Fibroblast of the conjunctiva (primary cell): ENCODE measurements at places on chromosomes 4 and X.

DNA sequence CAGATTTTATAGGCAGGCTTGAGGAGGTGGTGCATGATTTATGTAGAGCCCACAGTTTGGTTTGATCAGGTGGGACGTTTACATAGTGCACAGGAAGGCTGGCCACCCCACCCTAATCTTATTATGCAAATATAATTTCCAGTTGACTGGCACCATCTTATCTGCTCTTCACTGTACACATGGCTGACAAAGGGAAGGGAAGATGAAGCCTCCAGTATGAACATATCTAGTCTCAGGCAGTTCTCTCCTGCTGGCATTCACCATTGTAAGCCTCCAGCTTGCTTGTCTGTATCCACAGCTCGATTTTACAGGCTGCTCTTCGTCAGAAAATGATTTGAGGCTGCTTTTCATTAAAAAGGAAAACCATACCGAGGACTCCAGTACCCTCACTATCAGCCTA, 278.3 kb downstream of the TECRL start:
- no peak for DNase-seq

DNA sequence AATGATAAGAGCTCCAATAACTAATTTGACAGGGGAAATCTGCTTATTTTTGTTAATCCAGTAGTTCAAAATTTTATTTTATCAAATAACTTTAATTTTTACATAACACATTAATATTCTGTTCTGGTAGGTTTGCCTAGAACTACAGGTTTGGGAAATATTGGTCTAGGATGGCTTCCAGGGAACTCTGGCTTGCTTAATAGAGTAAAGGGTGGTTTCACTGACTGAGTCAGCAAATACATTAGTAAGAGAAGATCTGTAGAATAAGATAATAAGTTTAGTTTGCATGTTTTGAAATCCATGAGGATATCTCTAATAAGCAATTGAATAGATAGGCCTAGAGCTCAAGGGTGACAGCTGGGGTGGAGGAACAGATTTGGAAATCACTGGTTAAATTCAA, 500.7 kb downstream of the ZNF674 start:
- no peak for DNase-seq

GRCh38 chr4:98657531-98658286, 702 bp downstream of the TSPAN5 start:
- peak; percentile 73 for DNase-seq

- no peak for DNase-seq
Measured at GRCh38 chr4:14790494-14790893, 211.8 kb upstream of the CPEB2 start.

DNA sequence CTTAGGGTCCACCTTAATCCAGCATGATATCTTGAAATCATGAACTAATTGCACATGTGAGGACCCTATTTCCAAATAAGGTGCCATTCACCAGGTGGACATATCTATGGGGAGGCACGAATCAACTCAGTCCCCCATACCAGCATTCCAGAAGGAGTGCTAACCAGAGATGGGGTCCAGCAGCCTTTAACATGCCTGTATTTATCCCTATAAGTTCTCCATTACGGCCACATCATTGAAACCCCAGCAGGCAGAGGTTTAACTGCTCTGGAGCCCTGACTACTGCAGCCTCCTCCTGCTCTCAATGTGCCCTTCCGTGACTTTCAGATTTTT, 3.2 kb upstream of the ASMTL start:
- DNase-seq = no peak

DNA sequence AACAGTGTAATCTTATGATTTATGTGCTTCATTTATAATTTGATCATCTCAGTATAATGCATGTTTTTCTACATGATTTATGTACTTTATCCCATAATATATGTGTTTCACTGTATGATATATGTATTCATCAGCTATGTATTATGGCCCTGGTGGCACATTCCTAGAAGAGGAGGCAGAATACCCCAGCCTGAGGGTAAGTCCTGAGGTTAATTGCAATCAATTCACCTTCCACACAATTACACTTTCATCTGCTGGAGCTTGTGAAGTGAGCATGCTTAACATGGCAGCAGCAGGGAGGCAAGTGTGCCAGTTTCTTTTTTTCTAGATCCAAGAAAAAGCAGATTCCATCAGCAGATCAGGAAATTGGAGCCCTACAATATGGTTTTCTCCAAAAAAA, 81.2 kb downstream of the CXXC4 start:
- no peak for DNase-seq

GRCh38 chr4:98524230-98524629, 134.2 kb downstream of the TSPAN5 start:
- DNase-seq = no peak

DNA sequence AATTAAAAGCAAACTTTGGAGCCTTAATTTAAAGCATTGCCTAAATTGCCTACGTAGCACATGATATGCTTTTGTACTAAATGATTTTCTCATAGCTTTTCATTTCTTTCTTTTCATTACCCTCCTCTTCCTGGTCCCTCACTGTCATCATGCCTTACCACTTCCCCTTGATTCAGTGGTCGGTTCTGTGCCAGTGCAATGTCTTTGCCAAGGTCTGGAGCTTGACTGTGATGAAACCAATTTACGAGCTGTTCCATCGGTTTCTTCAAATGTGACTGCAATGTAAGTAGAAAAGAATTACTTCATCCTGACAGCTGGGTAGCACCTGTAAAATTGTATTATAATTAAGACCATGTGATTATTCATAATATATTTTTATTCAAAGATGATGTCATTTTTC, 72.5 kb downstream of the C4orf46 start:
- DNase-seq = no peak

DNA sequence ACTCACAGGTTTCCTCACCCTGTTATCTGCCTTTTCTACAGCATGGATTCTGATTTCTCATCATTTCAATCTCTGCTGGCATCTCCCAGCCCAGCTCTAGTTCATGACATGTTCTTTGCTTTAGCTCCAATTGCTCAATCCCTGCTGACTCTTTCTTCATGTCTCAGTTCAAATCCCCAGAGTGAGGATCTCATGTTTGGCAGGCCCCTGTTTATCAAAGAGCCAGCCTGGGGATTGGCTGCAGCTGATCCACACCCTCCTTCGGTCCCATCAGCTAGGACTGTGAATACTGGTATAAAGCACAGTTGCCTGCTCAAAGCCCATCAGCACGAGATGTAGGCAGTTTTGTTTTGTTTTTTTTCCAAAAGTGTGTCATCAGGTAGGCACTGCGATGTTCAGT, 14.4 kb upstream of the CC2D2A start:
- peak; percentile 91 for DNase-seq

- peak; percentile 67 for DNase-seq
Measured at GRCh38 chr4:1347410-1347864, 429 bp downstream of the UVSSA start.

DNA sequence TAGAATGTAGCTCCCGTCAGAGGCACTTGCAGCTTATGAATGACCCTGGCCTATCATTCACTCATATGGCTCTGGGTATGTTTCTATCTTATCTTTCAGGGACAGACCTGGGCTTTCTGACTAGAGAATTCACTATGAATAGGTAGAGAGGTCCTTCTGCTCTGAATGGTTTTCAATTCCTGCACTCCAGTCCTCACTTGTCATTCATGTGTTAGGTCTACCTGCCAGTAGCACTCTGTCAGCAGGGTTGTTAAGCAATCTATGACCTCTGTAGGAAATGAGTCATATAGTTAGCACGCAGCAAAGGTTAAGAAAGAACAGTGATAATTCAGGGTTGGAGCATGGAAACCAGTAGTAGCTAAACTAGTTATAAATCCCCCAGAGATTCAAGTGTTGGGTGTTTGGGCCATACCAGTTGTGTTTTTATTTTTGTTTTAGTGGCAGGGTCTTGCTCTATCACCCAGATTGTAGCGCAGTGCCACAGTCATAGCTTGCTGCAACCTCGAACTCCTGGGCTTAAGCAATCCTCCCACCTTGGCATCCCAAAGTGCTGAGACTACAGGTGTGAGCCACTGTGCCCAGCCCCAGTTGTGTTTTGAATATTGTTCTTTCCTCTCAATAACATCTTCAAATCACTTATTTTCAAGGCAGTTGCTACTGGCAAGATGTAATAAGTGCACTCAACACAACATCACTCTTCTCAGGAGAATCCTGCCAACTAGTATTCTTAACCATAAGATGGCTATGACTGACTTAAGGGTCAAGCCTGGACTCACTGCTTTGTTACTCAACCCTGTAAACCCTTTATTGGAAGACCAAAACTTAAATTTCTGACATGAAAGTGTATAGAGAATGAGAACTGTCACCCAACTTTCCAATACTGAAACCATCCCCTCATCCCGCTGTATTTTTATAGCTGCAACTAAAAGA, 25.1 kb downstream of the ARL13A start:
- no peak for DNase-seq

DNA sequence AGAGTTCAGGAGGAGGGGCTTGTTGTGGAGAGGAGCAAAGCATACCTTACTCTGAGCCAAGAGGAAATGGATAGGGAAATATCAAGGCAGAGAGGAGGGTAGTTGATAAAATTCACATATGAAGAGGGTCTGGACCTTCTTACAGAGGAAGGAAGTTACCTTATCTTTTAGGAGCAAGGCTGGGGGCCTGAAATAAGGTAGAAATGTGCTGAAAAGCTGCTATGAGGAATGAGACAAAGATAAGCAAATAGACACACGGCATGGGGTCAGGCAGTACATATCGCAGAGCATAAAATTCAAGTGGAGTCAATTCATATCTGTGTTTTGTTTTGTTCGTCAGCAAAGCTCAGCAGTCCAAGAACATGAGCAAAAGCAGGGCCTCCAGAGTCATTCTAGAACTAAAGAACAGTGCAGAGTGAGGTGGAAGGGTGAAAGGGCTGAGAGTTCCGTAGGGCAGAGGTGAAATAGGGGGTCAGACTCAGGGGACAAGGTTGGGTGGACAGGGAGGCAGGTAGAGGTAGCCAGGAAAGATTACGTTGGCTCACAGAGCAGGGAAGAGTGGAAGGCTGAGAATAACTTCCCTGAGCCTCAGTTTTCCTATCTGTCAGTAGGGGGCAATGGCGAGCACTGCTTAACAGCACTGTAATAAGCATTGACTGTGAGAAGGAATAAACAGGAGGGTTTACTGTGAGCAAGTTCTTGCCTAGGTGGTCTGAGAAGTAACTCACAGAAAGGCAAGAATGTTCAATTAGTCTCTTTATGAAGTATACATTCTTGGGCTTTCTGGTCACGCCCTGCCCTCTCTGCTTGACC, 9.2 kb downstream of the VSIG4 start:
- DNase-seq = no peak

- no peak for DNase-seq
Measured at GRCh38 chr4:38385093-38386004, 278.6 kb upstream of the KLF3 start.

- DNase-seq = no peak
Measured at GRCh38 chrX:10944136-10944885, 166.8 kb upstream of the HCCS start.

DNA sequence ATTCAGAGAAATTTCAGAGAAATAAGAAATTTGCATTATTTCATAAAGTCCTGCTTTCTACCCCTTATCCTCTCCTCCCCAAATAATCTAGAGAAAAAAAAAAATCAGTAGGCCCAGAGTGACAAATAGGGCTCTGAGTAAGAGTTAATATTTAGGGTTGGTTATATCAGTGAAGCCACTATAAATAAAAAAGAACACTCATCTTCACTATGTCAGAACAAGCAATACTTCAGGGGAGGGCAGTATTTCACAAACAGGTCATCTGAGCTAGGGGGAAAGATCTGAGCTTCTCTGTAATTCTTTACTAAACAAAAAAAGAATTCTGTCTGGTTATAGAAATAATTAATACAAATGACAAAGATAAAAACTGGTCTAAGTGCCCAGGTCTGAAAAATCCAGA, 39.4 kb downstream of the PDE5A start:
- DNase-seq = no peak

GRCh38 chr4:140070973-140071372, 83.0 kb downstream of the MAML3 start:
- DNase-seq = no peak

DNA sequence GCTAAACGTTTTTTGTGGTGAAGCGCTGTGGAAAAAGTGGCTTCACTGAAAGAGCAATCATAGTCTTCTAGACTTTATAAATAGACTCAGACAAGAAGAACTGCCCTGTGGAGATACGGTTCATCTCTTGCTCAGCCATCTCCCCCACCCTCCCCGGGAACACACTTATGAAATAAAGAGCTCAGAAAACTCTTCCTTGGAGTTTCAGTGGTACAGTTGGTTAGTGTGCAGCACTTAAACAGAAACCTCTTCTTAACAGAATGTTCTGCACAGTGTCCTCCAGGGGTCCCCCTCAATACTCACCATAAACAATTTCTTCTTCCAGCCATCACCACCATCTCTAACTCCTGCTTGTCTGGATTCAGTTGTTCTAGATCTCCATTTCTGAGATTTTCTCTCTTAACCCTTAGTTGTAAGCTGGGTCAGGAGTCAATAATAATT, 313.0 kb downstream of the ARHGAP10 start:
- no peak for DNase-seq

DNA sequence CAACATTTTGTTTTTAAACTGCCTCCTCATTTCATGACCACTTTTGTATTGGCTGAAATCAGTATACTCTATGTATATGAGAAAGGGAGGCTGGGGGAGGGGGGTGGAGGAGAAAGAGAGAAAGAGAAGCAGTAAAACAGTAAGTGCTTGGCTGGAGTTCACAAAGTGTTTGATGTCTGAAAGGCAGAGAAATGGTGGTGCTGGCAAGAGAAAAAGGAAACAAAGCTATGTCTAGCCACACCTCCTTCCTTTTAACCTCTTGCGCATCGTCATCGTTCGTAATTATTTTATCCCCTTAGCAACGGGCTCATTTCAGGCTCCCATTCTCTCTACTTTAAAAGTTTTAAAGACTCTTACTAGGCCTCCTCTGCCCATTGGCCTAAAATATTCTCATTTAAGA, 25.6 kb downstream of the RPA4 start:
- no peak for DNase-seq

- no peak for DNase-seq
Measured at GRCh38 chr4:166518315-166518714, 645.3 kb downstream of the TLL1 start.
